ENCODE measurements at places on chromosomes 16 and 17. TPM values are rescaled to one million over a fixed set of nuclear protein-coding genes. Genes with fewer than 3 reads are reported as not detected.

- DNase-seq = no peak
Observed at GRCh38 chr16:85445779-85446222, 167.3 kb upstream of the GSE1 start.

GRCh38 chr17:82930043-82930923 is 90.5 kb upstream of the ZNF750 start:
- DNase-seq = no peak

- no peak for DNase-seq
Observed at GRCh38 chr16:65657071-65657494, 535.2 kb upstream of the CDH11 start.

GRCh38 chr17:80025796-80026195 is 9.9 kb downstream of the TBC1D16 start:
- no peak for DNase-seq

- no peak for DNase-seq
Observed at GRCh38 chr16:31568577-31569359, 41.1 kb downstream of the AHSP start.

DNA sequence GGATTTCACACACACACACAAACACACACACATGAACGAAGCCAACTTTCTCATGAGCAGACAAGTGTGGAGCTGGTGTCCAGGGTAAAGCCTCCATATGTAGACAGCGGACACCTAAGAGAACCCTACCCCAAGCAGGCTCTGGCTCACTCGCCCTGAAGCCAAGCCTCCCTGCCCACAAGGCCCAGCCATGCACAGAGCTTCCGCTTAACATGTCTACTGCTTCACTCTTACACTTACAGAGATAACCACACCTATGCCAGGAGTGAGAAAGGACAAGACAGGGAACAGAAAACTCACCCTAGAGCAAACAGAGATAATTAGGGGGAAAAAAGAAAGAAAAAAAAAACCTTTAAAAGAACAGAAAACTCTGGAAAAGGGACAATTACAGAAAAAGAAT is 67.5 kb downstream of the CYTH1 start:
- no peak for DNase-seq

DNA sequence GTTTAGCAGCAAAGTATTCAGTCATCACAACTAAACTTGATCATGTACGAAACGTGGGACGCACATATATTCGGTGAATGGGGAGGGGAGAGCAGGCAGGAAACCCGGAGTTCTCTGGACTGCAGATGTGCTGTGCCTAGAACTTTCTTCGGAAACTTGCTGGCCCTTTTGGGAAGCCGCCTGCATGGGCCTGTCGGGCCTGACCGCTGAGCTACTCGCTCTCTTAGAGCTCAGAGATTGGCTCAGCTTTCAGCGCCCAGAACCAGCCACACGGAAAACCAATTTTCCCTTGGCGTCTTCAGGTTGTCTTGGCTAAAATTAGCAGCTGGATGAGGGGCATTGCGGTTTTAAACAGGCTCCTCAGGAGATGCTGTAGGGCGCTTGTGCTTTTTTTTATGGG is 38.1 kb downstream of the ZDHHC7 start:
- DNase-seq = no peak

GRCh38 chr16:66116163-66117002 is 250.1 kb upstream of the CDH5 start:
- no peak for DNase-seq

- no peak for DNase-seq
Observed at GRCh38 chr16:72241930-72242329, 70.0 kb upstream of the PMFBP1 start.

- no peak for DNase-seq
Observed at GRCh38 chr17:18315562-18315922, 449 bp downstream of the SMCR8 start.

DNA sequence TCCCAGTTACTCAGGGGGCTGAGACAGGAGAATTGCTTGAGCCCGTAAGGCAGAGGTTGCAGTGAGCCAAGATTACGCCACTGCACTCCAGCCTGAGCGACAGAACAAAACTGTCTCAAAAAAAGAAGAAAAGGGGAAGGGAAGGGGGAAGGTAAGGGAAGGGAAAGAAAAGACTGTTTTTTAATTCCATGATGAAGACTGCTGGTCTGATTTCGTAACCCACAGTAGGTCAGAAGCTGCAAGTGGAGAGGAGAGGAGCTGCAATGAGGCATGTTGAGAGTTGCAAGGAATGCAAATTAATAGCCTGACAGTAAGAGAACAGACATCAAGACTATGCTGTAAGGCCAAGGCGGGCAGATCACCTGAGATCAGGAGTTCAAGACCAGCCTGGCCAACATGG is 33.3 kb downstream of the HELZ start:
- DNase-seq = no peak

DNA sequence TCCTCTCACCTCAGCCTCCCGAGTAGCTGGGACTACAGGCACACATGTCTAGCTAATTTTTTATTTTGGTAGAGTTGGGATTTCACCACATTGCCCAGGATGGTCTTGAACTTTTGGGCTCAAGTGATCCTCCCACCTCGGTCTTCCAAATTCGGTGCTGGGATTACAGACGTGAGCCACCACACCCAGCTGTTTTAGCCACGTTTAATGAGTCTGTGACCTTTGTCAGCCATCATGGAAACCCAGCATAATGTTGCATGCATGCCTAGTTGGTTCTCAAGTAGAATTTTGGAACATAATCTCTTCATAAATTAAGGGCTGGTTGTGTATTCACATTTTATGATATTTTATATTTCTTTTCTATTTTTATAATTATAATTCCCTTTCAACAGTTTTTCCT is 42.0 kb downstream of the GOSR1 start:
- DNase-seq = no peak

GRCh38 chr16:11689031-11689840 is 21.0 kb downstream of the SNN start:
- no peak for DNase-seq

DNA sequence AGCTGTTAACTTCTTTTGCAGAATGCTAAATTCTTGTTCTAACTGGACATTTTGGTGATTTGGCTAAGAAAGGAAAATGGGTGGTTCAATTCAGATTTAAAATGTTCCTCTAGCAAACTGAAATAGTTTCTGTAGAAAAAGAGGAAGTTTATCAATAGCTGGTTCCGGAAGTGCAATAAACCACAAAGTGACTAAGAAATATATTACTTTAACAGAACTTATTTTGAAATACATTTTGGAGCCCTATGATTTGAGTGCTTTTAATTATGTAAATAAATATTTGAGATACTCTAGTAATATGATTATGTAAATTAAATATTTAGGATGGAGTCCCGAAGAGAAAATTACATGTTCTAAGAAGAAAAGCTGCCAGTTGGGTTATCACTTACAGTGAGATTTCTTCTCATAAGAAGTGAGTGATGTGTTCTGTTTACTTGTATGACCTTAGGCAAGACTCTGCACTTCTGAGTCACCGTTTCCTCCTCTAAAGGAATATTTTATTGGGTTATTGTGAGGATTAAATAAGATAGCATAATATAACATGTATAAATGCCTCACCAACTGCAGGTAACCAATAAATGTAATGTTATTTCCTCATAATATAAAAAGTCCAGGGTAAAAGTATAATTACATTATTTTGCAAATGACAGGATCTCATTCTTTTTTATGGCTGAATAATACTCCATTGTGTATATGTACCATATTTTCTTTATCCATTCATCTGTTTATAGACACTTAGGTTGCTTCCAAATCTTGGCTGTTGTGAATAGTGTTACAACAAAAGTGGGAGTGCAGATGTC is at the start of gene EVI2B:
Gene EVI2B (minus strand): TSS at position 73 of the 800 bp plus-strand sequence. CDS start 8,445 bp downstream, outside the sequence.
- DNase-seq = no peak

RASL10B gene
- total RNA-seq = 3.7 TPM

RUNDC1 gene
- total RNA-seq = 17.4 TPM

VTN gene
- 0.60 TPM for total RNA-seq

CDT1 gene
- total RNA-seq = 87.2 TPM

MYO15A gene
- 0.23 TPM for total RNA-seq

TUBB3 gene
- 0.65 TPM for total RNA-seq
